Adrenal gland (tissue), 19 donors: ENCODE measurements at places on chromosomes 16 and 17. TPM values are rescaled to one million over a fixed set of nuclear protein-coding genes. Genes with fewer than 3 reads are reported as not detected.
A peak's percentile ranks its signal among the peaks of the same experiment; 100 is the strongest.

DNA sequence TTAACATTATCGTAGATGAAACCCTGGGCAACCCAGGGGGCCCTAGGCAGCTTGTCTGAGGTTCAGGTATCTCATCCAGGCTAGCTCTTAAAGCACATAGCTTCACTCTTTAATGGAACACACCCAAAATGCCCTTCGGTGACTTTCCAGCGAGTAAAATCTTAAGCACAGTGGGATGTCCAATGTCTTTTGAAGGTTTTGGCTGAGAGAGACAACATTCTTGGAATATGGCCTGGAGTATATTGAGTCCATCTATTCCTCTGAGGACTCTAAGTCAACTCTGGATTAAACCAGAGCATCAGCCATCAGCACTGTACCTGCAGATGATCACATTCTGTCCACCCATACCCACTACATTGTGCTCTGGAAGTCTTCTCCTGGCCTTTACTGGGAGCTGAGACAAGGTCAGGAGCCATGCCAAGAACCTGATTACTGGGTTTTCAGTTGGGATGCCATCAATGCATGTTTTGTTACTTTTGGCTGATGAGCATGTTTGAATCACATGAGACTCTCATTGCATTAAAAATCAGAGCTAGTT, 63.4 kb upstream of the CDH11 start:
- no peak for DNase-seq
- no peaks in the 10 kb centered on the region for H3K27me3 ChIP-seq
- no peak overlapping the region for H3K27ac ChIP-seq
- no peaks in the 10 kb centered on the region for H3K4me1 ChIP-seq
- H3K4me3 ChIP-seq: no peak overlapping the region

- no peaks in the 10 kb centered on the region for H3K36me3 ChIP-seq
- peaks cover 15% of the 10 kb centered on the region for H3K4me1 ChIP-seq
- H3K4me3 ChIP-seq: no peak overlapping the region
- no peak for DNase-seq
- no peaks in the 10 kb centered on the region for H3K27me3 ChIP-seq
Measured at GRCh38 chr16:11708421-11708820, 34.2 kb downstream of the TXNDC11 start.

DNA sequence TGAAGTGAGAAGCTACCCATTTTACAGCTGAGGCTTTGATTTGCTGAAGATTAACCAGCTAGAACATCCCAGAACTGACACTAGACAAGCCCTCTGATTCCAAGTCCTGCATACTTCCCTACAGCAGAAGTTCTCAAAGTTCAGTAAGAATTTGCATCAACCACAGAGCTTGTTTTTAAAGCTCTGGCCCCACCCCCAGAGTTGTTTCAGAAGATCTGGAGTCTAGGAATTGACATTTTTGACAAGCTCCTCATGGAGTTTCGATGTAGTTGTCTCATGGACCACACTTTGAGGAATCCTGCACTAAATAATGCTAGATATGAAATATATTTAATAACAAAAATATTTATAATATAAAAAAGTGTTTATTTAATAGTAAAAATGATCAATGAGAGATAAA, 120.3 kb upstream of the ADAMTS18 start:
- no peak for DNase-seq
- no peaks in the 10 kb centered on the region for H3K4me1 ChIP-seq
- H3K27me3 ChIP-seq: no peaks in the 10 kb centered on the region
- no peaks in the 10 kb centered on the region for H3K36me3 ChIP-seq
- H3K27ac ChIP-seq: no peak overlapping the region

DNA sequence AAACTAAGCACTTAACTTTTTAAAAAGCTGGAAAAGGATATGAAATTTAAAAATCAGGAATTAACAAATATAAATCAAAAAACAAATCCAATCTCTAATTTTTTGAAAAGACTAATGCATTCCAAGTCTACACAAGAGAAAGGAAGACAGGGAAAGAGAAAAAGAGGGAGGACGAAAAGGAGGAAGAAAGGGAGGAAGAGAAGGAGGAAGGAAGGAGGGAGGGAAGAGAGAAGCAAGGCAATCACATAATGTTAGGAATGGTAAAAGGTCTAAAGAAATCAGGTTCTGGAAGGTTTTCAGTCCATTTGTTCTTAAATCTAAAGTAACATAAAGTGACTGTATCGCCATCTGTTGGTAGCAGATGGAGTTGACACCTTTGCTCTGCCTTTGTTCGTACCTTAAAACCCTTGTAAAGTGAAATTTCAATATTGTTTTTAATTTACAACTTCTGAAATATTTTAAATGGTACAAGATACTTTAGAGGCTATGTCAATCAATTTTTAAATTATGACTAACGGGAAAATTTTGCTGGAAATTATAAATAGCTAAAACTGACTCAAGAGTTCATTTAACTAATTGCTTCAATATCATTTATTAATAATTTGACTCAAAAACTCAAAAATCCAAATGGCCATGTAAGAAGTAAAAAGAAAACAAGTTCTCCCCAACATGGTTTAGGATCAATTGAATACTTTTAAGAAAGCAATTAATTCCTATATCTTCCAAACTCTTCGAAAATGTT, 20.4 kb upstream of the CDYL2 start:
- no peaks in the 10 kb centered on the region for H3K27me3 ChIP-seq
- no peaks in the 10 kb centered on the region for H3K4me1 ChIP-seq
- no peak overlapping the region for H3K27ac ChIP-seq
- DNase-seq: peak; percentile 36
- H3K4me3 ChIP-seq: no peak overlapping the region

DNA sequence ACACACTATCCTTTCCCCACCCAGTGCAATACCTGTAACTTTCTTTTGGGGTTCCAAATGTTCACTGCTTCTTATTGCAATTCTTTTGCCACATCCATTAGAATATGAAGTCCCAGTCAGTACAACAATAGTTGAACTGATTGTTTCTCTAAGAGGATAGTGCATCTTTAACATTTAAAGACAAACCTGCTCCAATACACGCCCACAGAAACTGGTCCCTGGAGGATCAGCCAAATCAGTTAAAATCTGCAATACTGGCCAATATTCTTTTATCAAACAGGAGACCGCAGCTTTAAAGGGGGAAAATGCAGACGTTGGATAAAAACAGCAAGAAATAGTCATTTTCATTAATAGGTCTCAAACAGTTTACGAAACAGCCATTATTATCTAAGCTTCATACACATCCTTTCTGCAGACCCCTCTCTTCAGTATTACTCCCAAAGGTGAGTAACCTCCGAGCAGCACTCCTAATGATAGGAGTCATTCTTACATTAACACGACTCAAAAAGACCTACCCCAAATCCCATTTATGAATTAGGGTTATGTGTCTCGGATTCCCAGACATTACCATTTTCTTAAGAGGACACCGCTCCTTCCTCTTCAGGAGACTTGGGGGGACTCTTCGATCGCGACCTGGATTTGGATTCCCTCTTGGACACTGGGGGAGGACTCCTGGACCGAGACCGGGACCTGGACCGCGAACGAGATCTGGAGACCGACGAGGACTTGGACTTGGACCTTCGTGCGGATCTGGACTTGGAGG, 1.4 kb downstream of the SRSF2 start:
- no peaks in the 10 kb centered on the region for H3K36me3 ChIP-seq
- H3K4me1 ChIP-seq: peaks cover 32% of the 10 kb centered on the region
- peak overlapping the region; percentile 97 for H3K4me3 ChIP-seq
- H3K27me3 ChIP-seq: no peaks in the 10 kb centered on the region

GRCh38 chr16:69064124-69064763, 41.2 kb upstream of the HAS3 start:
- H3K4me3 ChIP-seq: no peak overlapping the region
- no peaks in the 10 kb centered on the region for H3K27me3 ChIP-seq
- H3K27ac ChIP-seq: no peak overlapping the region

DNA sequence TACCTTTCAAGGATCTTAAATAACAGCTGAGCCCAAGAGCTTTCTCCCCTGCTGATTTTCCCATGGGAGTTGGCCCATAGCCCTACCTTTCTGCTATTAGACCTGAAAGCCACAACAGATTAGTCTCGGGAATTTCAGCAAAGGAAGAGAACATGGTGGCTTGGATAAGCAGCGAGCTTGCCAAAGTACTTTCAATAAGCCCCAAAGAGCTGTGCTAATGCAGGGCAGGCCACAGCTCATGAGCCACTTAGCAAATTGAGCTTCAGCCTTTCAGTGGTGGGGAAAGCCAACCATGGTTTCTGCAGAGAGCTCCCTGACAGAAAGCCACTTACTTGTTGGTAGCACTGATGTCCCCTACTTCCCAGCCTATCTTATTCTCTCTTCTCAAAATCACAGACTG, 217.8 kb upstream of the IRX5 start:
- no peak overlapping the region for H3K27ac ChIP-seq
- no peak for DNase-seq
- no peaks in the 10 kb centered on the region for H3K4me1 ChIP-seq
- peaks cover 6% of the 10 kb centered on the region for H3K27me3 ChIP-seq
- no peak overlapping the region for H3K4me3 ChIP-seq

DNA sequence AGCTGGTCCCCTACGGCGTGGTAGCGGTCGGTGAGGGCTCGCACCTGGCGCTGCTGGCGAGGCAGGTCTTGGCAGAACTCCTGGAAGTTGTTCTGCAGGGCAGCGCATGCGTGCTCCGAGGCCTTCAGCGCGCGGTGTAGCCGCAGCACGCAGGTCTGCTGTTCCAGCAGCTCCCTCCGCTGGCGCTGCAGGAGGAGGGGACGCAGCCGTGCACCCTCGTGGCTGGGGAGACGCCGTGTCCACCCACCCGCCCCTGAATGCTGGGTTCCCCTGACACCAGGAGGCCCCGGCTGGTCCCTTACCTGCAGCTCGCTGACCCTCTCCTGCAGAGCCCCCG, 12.2 kb downstream of the EVPL start:
- no peak overlapping the region for H3K4me3 ChIP-seq
- no peaks in the 10 kb centered on the region for H3K27me3 ChIP-seq
- H3K27ac ChIP-seq: no peak overlapping the region
- no peaks in the 10 kb centered on the region for H3K36me3 ChIP-seq
- peaks cover 4% of the 10 kb centered on the region for H3K4me1 ChIP-seq

DNA sequence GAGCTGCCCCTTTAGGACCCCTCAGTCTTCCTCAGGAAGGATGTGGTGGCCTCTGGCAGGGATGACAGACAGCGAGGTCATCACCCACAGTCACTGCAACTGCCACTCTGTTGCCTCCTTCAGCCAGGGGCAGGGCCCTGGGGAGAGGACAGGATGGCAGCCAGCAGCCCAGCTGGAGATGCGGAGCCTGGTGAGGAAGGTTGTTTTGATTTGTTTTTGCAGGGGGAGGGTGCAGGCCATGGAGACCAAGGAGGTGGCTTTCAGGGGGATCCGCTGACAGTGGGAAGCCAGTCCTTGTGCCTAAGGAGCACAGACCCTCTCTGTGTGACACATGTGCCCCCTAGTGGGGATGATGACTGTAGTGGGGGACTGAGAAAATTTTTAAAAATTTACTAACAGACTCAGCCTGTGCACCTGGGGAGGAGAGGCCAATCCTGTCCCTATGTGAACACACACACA, 7.4 kb downstream of the PRCD start:
- DNase-seq: peak; percentile 85
- peaks cover 64% of the 10 kb centered on the region for H3K4me1 ChIP-seq
- H3K36me3 ChIP-seq: no peaks in the 10 kb centered on the region
- H3K4me3 ChIP-seq: no peak overlapping the region
- no peaks in the 10 kb centered on the region for H3K27me3 ChIP-seq
- no peak overlapping the region for H3K27ac ChIP-seq

GRCh38 chr17:14752011-14752410, 451.1 kb downstream of the HS3ST3B1 start:
- no peaks in the 10 kb centered on the region for H3K36me3 ChIP-seq
- H3K4me1 ChIP-seq: no peaks in the 10 kb centered on the region
- H3K4me3 ChIP-seq: no peak overlapping the region
- DNase-seq: no peak

GRCh38 chr16:24931091-24931490, 84.1 kb downstream of the ARHGAP17 start:
- no peak overlapping the region for H3K4me3 ChIP-seq
- DNase-seq: no peak
- no peaks in the 10 kb centered on the region for H3K27me3 ChIP-seq

- DNase-seq: no peak
- H3K27me3 ChIP-seq: no peaks in the 10 kb centered on the region
- H3K36me3 ChIP-seq: peaks cover 38% of the 10 kb centered on the region
Measured at GRCh38 chr16:30757316-30757715, 4.5 kb downstream of the CFAP119 start.

GRCh38 chr16:20347666-20348364, 4.7 kb downstream of the UMOD start:
- H3K27ac ChIP-seq: no peak overlapping the region
- H3K27me3 ChIP-seq: no peaks in the 10 kb centered on the region
- H3K4me1 ChIP-seq: no peaks in the 10 kb centered on the region
- no peak overlapping the region for H3K4me3 ChIP-seq
- DNase-seq: no peak
- no peaks in the 10 kb centered on the region for H3K36me3 ChIP-seq

DNA sequence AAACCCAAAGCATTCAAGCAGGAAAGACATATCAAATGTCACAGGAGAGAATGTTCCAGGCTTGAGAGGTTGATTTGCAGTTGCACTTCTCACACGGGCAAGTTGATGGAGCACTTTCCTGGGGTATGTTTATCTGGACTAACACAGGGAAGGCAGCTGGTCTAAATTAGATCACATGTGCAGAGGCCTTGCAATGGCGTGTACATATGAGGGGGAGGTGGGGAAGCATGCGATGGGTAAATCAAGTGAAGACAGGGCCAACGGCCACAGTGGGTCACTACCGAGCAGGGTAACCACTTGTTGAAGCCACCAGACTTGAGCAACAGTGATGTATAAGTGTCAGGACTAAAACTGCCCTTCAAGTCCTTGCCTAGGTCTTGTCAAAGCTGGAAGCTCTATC, 156.6 kb upstream of the MAF start:
- H3K27ac ChIP-seq: no peak overlapping the region
- no peaks in the 10 kb centered on the region for H3K36me3 ChIP-seq
- no peak for DNase-seq
- no peaks in the 10 kb centered on the region for H3K4me1 ChIP-seq

DNA sequence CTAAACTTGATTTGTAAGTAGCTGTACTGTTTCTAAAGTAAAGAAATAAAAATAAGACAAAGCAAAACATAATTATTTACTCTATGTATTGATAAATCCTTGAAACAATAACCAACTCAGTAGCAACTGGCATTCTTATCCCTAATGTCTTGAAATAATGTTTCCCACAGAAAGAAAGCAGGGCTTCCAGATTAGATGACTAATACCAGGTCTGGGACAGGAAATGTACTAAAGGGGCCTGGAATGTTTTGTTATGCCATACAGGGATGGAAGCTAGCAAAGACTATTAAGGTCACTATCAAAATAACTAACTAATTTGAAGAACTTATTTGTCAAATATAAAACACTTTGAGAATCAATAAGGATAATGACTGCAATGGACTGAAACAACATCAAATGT, 82.1 kb downstream of the CFDP1 start:
- H3K27me3 ChIP-seq: no peaks in the 10 kb centered on the region
- no peak overlapping the region for H3K4me3 ChIP-seq
- H3K4me1 ChIP-seq: peaks cover 8% of the 10 kb centered on the region
- DNase-seq: no peak
- H3K36me3 ChIP-seq: no peaks in the 10 kb centered on the region

- no peak overlapping the region for H3K4me3 ChIP-seq
- no peak overlapping the region for H3K27ac ChIP-seq
- DNase-seq: no peak
- H3K4me1 ChIP-seq: no peaks in the 10 kb centered on the region
- no peaks in the 10 kb centered on the region for H3K27me3 ChIP-seq
Measured at GRCh38 chr17:76198702-76199101, 41.6 kb downstream of the RNF157 start.

Gene KCTD19
- total RNA-seq: not detected

Gene ZNF785
- total RNA-seq: 22.1 TPM

Gene OR1D2
- total RNA-seq: not detected

Gene IRX3
- total RNA-seq: 7.3 TPM

Gene ZDHHC1
- 4.2 TPM for total RNA-seq

Gene KRTAP4-5
- not detected for total RNA-seq

Gene CCR7
- 0.55 TPM for total RNA-seq

Gene RGS9
- total RNA-seq: 9.5 TPM

Gene GDPD1
- total RNA-seq: 5.4 TPM
